ENCODE measurements at places on chromosomes 7 and 10. TPM values are rescaled to one million over a fixed set of nuclear protein-coding genes. Genes with fewer than 3 reads are reported as not detected.
A peak's percentile ranks its signal among the peaks of the same experiment; 100 is the strongest.

GRCh38 chr10:111923032-111923431, 260.5 kb downstream of the GPAM start:
- DNase-seq = no peak

DNA sequence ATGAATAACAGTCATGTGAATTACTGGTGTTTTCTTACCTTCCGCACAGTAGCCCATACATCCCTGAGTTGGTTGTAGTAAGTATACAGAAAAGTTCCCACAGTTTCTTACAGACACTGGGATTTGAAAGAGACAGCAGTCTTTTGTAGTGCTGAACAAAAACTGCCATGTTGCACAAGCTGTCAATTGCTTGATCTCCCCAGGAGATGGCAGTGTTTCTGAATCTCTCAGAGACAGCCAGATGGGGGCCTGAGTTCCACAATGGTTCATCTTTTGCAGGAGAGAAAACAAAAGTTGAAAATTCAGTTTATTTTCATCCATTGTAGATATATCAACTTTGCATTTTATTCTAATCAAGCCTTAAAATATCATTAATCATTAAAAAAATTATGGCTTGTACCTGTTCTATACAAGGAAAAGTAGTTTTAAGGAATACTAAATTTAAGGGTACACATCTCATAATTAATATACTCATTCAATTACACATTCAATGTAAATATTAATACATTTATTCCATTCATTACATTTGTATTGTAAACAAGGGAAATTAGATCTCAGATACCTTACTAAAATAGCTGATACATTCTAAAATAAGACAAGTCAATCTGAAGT, 14.5 kb downstream of the VWDE start:
- DNase-seq = peak; percentile 64

GRCh38 chr10:5565671-5566581, 41.2 kb downstream of the CALML3 start:
- peak; percentile 12 for DNase-seq

Gene PANK1
- 1.6 TPM for total RNA-seq

DNA sequence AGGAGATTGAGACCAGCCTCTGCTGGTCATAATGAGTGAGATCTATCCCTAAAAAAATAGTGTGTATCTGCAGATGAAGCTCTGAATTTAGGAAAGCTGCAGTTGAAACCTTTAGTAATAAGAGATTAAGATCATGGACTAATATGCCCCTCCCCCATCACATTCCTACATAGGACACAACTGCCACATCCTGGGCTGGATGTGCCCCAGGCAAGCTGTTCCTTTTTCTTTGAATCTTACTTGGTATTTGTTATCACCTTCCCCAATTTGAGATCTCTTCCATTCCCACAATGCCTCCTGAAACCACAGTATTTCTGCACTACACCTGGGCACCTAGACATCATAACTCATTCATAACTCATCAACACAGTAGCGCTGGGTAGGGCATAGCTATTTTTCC, 74.1 kb downstream of the DOCK1 start:
- DNase-seq = no peak

Gene PRKCQ
- total RNA-seq = 53.0 TPM

DNA sequence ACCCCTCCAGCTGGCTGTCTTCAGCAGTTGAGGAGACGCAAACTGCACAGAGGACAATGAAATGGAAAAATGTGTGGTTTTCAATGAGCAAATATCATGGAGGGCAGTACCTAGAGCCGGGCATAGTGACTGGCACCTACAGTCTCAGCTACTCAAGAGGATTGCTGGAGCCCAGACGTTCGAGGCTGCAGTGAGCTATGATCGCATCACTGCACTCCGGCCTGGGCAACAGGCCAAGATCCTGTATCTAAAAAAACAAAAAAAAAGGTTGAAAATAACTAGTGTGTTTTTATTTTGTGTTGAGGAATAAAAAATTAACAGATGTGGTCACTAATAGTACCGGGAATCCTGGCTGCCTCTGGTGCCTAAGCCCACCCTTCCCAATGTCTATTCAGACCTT, 345.5 kb downstream of the GALNT17 start:
- no peak for DNase-seq

GRCh38 chr7:121085922-121086321, 97.4 kb downstream of the CPED1 start:
- no peak for DNase-seq

Gene SEMA3E
- total RNA-seq = not detected

Gene SFRP4
- total RNA-seq = not detected

- DNase-seq = no peak
These were observed 207.5 kb downstream of the PAXIP1 start for GRCh38 chr7:154795437-154795836.

DNA sequence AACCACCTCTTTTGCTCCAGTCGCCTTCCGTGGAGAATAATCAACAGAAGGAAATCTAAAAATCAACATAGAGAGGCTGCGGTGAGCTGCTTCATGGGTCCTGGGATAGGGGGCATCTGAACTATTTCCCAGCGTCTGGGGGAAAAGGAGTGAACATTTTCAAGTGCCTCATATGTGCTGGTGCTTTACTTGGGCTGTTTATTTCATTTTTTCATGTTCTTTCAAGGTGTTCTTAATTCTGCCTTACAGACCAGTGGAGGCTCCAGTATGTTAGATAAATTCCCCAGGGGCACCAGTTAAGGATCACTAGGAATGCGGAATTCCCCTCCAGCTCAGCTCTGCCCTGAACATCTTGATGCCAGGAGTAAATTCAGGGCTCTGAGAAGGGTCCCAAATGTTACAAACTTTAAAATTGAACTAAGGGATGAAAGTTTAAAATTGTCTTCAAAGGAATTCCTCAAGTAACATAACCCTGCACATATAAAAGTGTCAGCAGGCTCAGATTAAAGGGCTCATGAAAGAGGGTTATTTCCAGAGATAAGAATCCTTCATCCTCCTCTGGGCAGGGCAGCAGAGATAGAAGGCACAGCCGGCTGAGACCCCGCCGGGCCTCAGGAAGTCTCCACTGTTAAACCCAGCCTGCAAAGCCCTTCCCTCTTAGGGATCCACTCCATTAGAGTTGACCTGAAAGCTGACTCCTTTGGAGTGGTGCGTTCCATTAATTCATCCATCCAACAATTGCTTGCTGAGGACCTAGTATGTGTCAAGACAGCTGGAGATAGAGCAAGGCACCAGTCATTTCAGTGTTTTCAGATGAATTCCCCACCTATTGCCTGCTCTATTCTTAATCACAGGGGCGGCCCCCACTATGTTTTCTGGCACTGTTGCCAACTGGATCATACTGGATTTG, 345.8 kb downstream of the KCNMA1 start:
- no peak for DNase-seq

DNA sequence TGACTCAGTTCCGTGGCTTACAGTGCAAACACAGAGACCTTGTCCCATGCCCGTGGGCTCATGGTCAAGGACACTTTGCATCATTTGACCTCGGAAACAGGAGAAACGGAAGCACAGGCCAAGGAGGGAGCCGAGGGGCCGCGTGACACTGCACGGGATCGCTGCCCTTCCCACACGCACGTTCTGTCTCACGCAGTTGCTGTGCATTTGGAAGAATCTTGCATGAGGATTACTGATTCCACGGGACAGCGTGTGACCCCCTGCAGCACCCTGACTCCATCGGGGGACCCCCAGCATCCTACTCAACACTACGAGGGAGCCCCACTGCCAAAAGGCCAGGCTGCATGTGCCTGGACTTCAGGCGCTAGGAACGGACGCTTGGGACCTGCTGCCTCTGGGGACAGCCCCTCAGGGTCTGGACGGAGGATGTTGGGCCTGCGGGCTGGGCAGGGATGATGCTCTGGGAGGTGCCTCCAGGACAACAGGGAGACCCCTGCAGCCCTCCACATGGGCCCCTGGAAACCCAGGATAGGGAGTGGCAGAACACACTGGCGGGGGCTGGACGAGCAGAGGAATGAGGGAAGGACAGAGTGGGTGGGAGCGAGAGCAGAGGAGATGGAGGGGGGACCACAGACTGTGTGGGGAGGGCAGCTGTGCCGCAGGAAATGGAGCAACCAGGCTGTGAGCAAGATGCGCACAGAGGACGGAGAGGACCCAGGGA, 222.2 kb downstream of the DNAJB6 start:
- no peak for DNase-seq

- no peak for DNase-seq
These were observed 93.8 kb upstream of the CNTNAP2 start for GRCh38 chr7:146022776-146023175.

Measured in activated naive CD4-positive, alpha-beta T cell treated with anti-CD3 and anti-CD28 coated beads for 36 hours (primary cell).